ENCODE measurements at places on chromosomes 12 and 14.
A peak's percentile ranks its signal among the peaks of the same experiment; 100 is the strongest.

DNA sequence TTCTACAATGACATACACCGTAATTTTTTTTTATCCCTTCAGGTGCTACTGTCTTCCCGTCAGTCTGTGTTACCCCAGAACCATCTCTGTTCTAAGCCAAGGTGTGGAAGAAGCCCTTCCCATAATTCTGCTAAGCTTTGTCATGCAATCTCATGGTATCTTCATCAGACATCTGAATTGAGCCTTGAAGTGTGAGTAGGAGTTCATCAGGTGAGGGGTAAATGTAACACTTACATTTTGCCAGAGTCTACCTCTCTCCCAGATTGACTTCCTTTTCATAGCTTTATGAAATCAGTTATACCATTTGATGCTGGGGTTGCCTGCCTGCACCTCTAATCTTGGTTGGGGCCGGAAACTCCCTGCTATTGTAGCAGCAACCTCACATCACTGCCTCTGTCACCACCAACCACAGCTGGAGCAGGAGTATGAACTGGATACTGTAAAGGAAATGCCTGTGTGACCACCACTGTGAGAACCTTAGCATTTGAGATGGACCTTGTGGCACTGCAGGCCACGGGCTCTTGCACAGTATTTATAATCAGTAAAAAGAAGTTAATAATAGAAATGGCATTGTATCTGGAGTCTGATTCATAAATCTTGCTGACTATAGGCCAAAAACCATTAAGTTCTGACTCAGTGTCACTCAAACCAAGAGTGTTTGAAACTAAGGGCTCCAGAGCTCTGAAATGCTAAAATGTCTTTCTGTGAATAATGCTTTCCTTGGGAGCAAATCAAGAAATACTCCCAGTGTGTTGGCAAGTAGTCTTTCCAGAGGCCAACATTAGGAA, 58.7 kb upstream of the STK38L start:
- peak; percentile 71 for DNase-seq

DNA sequence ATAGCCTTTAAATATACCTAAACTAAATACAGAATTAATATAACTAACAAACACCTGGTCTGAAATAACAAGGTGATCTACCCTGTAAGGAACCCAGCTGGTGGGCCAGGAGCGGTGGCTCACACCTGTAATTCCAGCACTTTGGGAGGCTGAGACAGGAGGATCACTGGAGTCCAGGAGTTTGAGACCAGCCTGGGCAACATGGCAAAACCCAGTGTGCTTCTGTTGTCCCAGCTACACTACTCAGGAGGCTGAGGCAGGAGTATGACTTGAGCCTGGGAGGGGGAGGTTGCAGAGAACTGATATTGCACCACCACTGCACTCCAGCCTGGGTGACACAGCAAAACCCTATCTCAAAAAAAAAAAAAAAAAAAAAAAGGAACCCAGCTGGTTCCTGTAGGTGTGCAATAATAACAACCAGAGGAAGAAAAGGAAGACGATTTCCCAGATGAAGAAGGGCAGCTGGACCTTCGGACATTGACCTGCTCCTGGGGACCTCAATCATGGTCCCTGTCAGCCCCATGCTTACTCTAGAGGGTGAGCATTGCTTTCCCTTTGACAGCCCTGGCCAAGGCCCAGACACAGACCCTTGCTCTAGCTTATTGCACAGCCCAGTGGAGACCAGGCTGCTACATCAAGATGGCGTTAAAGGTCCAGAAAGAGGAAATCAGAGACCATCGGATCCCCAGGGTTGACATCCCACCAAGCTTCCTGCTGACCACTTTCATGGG, 5.4 kb downstream of the FOS start:
- no peak for DNase-seq

DNA sequence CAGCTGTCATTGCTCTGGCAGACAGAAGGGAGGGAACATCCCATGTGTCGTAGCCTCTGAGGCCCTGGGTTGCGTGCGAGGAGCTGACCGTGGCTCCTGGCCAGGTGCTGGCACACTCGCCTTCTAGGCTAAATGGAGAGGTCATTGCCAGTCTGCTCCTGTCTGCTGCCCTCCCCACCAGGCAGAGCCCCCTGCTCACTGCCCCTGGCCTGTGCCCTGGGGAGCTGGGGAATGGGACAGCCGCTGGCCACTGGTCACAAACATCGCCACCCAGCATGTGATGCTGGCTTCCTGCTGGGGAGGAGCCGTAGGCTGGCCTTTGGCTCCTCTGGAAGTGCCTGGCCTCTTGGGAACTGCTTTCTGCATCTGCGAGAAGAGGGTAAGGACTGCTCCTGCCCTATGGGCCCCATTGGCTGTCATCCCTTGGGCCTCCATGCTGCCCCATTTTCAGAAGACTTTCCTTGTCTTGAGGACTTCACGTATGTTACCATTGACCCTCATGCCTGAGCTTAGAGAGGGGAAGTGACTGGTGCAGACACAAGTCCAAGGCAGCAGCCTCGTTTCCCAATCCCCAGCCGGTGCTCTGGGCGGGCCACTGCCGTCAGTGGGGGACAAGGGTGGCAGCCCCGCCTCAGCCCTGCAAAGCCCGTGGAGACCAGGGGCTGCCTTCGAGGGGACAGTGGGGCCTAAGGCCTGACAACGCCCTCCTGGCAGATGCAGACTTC, 2.0 kb upstream of the TNFAIP2 start:
- DNase-seq: no peak

DNA sequence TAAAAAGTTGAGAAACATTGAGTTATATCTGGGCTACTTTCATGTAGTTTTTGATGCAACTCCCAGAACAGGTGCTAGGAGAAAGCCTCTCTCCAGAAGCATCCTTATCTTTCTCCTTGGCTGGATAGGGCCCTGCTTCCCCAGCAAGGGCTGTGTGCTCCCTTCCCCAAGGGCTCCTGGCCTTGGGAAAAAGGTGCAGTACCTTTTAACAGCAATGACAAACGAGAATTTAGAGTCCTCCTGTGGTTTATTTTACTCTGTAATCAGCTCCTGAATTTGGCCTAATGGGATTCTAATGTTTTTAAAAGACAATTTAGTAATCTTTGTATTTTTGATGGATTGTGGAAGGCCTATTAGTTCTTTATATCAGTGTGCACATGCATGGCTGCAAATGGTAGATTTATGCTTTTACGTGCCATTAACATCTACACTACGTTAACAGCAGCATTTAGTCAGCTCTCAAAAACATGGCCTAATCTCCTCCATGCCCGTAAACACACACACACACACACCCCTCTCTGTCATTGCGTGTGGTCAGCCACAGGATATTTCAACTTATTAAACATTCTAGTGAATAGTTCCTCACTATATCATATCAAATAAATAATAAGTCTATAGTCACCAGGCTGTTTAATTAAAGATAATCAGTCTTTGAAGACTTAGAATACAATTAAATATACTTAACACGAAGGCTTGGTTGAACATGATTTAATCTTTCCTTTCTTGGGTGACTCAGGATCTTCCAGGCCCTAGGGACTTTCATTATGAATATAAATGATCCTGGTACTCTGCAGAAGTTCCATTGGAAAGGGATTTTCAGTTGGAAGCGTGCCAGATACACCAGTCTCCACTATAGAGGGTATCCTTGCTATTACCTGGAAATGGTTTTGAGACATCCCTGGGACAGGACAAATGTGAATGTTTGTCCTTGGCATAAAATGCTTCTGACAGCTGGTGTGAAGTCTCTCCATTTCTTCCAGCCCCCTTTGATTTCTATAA, 181.4 kb upstream of the PWP1 start:
- DNase-seq: no peak

DNA sequence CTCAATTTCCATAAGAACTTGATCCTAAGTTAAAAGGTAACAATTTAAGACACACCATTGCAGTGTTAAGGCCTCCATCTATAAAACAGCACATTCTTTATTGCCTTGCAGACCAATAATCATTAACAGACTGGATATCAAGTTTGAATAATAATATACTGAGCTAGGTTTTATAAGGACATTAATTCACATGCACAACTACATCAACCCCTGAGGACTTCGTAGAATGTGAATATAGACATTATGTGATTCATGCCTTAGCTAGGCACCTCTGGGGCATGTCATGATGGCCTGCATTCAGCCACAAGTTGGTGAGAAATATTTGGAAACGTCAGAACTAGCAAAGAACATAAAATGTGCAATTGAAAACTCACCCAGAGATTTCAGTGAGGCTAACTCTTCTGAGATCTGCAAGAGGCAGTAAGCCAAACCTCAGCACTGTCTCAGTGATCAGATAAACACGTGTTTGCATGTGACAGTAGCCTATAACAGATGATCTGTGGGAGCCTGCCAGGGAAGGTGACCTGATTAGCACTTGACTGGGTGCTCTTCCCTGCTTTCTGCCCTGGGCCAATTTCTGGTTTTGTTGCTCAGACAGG, 492.2 kb downstream of the FLRT2 start:
- DNase-seq: no peak

- DNase-seq: no peak
Observed at GRCh38 chr14:21068521-21069387, 1.4 kb upstream of the ARHGEF40 start.

- DNase-seq: no peak
Observed at GRCh38 chr14:65173973-65174693, 71.8 kb upstream of the MAX start.

DNA sequence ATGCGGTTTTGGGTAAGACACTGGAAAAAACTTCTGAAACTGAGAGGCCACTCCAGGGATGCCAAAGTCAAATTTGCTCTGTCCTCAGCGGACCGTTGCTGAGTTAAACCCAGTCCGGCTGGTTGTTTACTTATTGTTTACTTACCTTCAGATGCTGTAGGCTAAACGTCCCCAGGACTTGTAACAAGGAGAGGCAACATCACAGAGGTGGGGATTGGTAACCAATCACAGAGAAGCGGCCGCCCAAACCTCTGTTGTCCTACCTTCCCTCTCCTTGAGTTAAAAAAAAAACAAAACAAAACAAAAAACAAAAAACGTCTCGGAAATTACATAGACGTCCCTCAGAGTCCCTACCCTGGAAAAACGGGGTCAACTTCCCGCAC, 380 bp downstream of the ANO2 start:
- no peak for DNase-seq

GRCh38 chr14:44962334-44963043, 499 bp downstream of the TOGARAM1 start:
- no peak for DNase-seq

- peak; percentile 4 for DNase-seq
Observed at GRCh38 chr12:41189395-41190251, 1.5 kb downstream of the PDZRN4 start.

GRCh38 chr14:59123975-59124374, 64.5 kb upstream of the DAAM1 start:
- DNase-seq: peak; percentile 5

- no peak for DNase-seq
Observed at GRCh38 chr14:100271247-100271939, 32.4 kb downstream of the YY1 start.

DNA sequence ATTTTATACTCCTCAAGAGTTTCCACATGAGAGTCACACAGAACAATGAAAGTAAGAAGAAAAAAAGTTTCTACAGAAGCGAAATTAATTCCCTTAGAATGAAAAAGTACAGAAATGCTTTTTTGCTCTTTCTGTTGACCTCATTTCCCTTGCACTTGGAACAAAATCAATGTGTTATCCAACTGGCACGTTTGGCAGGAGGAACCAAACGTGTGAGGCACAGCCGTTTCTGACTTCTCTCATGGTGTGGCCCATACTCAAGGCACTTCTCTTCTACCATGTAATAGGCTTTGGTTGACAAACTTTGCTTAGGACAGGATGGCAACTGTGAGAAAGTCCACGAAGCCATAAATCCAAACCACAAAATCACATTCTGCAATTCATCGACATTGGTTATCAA, 297.0 kb downstream of the FUT8 start:
- no peak for DNase-seq

DNA sequence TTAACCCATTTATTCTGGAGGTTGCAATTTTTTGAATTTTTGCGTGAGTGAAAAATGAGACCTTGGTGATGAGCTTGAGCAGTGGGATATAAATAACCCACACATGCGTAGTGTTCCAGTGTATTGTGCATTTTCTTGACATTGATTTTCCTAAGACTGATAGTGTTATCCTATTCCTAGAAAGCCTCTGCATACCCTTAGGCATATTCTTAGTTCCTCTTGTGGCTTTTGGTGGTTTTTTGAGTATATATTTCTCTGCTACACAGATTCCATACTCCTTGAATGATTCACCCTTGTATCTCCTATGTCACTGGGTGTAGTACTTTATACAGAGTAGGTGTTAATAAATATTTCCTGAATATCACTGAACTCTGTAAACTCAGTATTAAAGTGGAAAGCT, 363.4 kb upstream of the PDE3A start:
- no peak for DNase-seq

- DNase-seq: no peak
Observed at GRCh38 chr14:88490168-88490567, 64.6 kb downstream of the PTPN21 start.

GRCh38 chr14:52044791-52045522, 23.9 kb downstream of the NID2 start:
- DNase-seq: peak; percentile 71

- DNase-seq: no peak
Observed at GRCh38 chr12:95114766-95115405, 41.5 kb upstream of the NR2C1 start.

DNA sequence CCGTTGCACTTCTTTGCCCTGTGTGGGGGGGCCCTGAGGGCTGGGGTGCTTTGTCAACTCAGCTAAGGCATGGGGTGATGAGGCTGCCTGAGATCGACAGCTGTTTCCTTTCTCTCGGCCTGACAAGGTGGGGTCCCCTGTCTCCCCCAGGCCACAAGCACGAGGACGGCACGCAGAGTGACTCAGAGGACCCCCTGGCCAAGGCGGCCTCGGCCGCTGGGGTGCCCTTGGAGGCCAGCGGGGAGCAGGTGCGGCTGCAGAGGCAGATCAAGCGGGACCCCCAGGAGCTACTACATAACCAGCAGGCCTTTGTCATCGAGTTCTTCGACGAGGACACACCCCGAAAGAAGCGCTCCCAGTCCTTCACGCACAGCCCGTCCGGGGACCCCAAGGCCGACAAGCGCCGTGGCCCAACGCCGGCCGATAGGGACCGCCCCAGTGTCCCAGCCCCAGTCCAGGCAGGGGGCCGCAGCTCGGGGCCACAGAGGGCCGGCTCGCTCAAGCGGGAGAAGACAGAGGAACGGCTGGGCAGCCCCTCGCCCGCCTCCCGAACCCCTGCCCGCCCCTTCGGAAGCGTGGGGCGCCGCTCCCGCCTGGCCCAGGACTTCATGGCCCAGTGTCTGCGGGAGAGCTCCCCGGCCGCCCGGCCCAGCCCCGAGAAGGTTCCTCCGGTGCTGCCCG, 18.8 kb downstream of the CEP170B start:
- DNase-seq: no peak
